Adrenal gland (tissue), 19 donors: ENCODE measurements at places on chromosomes 16 and 17. TPM values are rescaled to one million over a fixed set of nuclear protein-coding genes. Genes with fewer than 3 reads are reported as not detected.

Gene UNC45B
- polyA plus RNA-seq: under 0.01 TPM

Gene MT1X
- 65.3 TPM for polyA plus RNA-seq

Gene NECAB2
- polyA plus RNA-seq: 1.7 TPM

Gene SPNS3
- 2.6 TPM for polyA plus RNA-seq

Gene PPP1R27
- 0.22 TPM for polyA plus RNA-seq

Gene PIMREG
- 1.6 TPM for polyA plus RNA-seq

Gene SLC5A11
- polyA plus RNA-seq: 0.17 TPM

Gene TVP23A
- 0.80 TPM for polyA plus RNA-seq

Gene KRTAP4-6
- not detected for polyA plus RNA-seq

Gene TNP2
- not detected for polyA plus RNA-seq

Gene KIF18B
- polyA plus RNA-seq: 0.24 TPM

Gene BICDL2
- 0.20 TPM for polyA plus RNA-seq

Gene TMEM88
- 7.9 TPM for polyA plus RNA-seq

Gene C16orf90
- polyA plus RNA-seq: not detected

Gene TBC1D3I
- 1.4 TPM for polyA plus RNA-seq

Gene SDR42E1
- 0.16 TPM for polyA plus RNA-seq
